ENCODE measurements at places on chromosomes 16 and 17.
A peak's percentile ranks its signal among the peaks of the same experiment; 100 is the strongest.

- DNase-seq = no peak
Observed at GRCh38 chr16:28859326-28859725, 4.3 kb upstream of the SH2B1 start.

GRCh38 chr17:77882481-77883212 lies 75.9 kb upstream of the TNRC6C start:
- DNase-seq = no peak

DNA sequence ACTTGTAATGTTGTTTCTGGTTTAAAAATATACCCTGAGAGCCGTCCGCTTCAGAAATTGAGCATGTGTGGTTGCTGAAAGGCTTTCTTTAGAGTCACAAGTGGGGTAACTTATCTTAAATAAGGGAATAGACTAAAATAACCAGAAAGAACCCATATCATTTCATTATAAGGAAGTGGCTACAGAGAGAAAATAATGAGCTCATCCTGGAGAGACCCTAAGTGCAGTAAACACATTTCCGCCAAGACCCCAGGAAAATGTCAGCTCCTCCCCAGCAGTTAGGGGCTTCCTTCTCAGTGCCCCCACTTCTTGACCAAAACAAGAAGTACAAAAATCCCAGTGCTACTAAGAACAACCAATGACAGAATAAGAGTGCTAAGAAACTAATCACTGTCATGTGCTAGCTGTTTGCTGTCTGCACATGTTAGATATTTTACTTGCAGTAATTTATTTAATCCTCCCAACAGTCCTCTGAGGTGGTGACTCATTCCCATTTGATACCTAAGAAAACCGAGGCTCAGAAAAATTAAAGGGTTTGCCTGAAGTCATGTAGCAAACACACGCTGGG lies 83.5 kb downstream of the CDYL2 start:
- no peak for DNase-seq

DNA sequence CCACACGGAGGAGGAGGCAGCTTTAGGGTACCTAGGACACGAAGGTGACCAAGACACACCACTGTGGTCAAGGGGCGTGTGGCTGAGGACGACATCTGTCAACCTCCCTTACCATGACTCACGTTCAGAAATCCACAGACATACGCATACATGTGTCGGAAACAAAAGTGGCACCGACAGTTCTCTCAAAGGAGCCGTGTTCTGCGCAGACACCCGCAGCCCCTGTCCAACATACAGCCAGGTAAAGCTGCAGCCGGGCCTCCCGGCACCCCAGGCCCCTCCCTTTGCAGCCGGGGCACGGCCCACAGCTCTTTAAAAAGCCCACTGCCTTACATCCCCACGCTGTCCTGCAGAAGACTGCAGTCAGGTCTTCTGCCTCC lies 40.5 kb upstream of the KLHDC4 start:
- DNase-seq = no peak

GRCh38 chr16:70767377-70768202 lies 33.4 kb downstream of the VAC14 start:
- no peak for DNase-seq

DNA sequence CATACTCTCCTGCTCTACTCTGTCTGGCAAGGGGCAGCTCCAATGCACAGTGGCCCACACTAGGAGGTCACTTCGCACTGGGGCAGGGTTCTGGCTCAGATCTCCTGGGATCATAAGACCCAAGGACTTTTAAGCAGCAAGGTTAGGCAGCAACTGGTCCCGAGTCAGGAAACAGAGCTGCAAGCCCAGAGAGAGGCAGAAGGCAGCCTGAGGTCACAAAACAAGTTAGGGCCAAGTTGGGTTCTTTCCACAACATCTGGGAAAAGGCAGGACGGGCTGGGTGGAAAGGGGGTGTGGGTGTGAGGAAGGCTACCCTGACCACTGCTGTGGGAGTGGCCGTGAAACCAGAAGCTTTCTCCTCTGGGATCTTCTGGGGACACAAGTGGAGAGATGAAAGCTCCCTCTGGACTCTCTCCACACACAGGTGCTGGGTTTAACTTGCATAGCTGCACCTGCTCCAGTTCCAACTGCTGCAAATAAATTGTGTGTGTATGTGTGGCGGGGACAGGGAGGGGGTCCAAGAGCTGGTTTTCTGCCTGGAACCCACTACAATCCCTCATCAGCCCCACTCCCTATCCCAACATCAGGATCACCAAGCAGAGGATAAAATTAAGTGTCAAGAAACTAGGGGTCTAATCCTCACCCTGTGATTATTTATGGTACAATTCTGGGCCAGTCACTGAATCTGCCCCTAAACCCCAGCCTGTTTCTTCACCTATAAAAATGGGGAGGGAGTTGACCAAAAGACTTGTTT lies 8.0 kb upstream of the TSPOAP1 start:
- DNase-seq = peak; percentile 53

- no peak for DNase-seq
Observed at GRCh38 chr17:73099511-73099910, 7.0 kb upstream of the SLC39A11 start.

DNA sequence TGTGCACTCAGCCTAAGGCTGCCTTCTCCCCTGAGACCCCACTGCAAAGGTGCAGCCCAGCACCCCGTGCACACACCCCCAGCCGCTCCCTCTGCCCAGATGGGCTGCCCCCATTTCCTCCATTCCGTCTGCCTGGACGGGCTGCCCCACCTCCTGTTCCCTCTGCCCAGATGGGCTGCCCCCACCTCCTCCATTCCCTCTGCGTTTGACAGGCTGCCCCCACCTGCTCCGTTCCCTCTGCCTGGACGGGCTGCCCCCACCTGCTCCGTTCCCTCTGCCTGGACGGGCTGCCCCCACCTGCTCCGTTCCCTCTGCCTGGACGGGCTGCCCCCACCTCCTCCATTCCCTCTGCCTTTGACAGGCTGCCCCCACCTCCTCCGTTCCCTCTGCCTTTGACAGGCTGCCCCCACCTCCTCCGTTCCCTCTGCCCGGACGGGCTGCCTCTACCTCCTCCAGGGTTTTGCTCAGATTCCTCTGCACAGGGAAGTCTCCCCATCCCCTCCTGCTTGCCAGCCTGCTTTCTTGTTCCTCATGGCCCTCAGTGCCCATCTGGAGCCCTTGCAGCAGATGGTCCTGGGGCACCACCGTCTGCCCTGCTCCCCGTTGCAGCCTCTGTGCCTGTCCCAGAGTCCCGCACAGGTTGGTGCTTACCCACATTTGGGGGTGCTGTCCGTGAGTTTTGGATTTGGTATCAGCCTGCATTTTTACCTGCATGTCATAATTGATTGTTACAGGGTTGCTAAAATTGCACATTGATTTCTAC lies 23.4 kb upstream of the IL17C start:
- no peak for DNase-seq
